A549 treated with CORT108297 at 1 μM for 4 hours (cell line): ENCODE measurements at places on chromosomes 16 and 17. TPM values are rescaled to one million over a fixed set of nuclear protein-coding genes. Genes with fewer than 3 reads are reported as not detected.

ZNF48 gene
- total RNA-seq: 11.7 to 13.0 TPM (median 12.4 TPM) in 5 replicates

HEATR9 gene
- not detected in 5 replicates for total RNA-seq

CLDN6 gene
- total RNA-seq: 0.30 to 0.53 TPM (median 0.35 TPM) in 5 replicates

CA5A gene
- total RNA-seq: not detected in 5 replicates

PPL gene
- 2.4 to 3.3 TPM (median 3.1 TPM) in 5 replicates for total RNA-seq

VPS9D1 gene
- 3.0 to 6.0 TPM (median 4.8 TPM) in 5 replicates for total RNA-seq

TSPAN10 gene
- 4.7 to 6.7 TPM (median 5.5 TPM) in 5 replicates for total RNA-seq
